ENCODE measurements at places on chromosomes 12 and 14.

- DNase-seq, result no peak
Measured at GRCh38 chr12:98678236-98678945, 33.3 kb downstream of the APAF1 start.

GRCh38 chr14:29900609-29901350 lies 26.9 kb downstream of the PRKD1 start:
- DNase-seq, result no peak

GRCh38 chr14:68723808-68724268 lies 69.0 kb downstream of the ZFP36L1 start:
- no peak for DNase-seq

DNA sequence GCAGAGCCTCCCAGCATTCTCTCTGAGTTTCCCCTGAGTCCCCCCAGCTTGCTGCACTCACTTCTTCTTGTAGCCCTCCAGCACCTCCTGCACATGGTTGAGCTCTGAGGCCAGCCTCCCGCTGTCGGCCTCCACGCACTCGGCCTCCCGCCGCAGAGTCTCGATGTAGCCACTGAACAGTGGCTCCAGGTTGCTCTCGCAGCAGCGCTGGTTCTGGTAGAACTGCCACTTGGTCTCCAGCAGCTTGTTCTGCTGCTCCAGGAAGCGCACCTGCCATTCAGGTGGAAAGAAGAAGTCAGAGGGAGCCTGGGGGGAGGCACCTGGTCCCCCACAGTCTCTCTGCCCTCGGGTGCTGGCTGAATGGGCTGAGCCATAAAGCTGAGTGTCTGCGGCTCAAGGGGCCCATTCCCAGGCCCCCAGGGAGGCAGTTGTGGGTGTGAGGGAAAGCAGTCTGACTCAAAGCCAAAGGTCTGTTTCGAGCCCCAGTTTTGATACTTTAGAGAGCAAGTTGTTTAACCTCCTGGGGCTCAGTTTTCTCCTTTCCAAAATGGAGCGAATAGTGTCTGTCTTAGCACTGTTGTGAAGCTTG lies 2.3 kb downstream of the KRT85 start:
- no peak for DNase-seq

DNA sequence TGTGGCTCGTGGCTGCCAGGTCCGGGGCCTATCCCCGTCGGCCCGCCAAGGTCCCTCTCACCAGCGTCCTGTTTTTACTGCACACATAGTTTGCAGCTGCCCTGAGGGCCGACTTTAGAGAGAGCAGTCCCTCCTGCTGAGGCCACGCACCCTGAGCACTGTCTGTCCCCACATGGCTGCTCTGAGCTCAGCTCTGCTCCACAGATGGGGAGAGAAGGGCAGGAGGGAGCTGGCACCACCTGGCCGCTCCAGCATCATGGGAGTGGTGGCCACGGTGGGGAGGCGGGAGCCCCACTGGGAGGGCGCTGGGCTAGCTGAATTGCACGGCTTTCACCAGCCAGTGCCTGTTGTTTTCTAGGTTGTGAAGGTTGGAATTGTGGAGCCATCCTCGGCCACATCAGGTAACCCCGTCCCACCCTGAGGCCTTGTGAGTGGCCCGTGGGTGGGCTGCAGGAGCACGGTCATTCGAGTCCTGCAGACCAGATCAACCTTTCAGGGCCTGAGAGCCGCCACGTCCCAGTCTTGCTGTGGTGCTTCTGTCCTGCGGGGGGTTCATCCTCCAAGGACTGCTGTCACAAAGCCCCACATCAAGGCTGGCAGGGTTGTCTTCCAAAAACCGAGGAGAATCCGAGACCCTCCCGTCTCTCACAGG lies 7.4 kb upstream of the TEX22 start:
- no peak for DNase-seq

GRCh38 chr12:22797701-22798100 lies 172.7 kb downstream of the ETNK1 start:
- DNase-seq, result no peak

DNA sequence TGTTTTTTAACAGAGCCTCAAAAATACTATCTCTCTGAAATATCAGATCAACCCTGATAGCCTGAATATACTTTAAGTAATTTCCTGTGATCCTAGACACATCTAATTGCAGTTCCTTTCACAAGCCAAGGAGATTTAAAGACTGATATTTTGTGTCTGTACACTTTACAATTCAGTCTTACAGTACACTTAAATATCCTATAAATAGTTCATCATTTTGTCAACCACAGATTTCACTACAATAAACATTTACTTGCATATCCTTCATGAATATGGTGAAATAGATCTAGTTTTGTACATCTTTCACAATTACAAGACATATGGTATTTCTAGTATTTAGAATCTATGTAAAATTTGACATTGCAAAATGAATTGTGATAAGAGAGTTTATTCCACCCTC lies 161.0 kb downstream of the PAX9 start:
- DNase-seq, result no peak

GRCh38 chr14:51333901-51334521 lies 94.0 kb downstream of the TMX1 start:
- DNase-seq, result no peak

- DNase-seq, result no peak
Measured at GRCh38 chr12:50614167-50614759, 109.5 kb downstream of the DIP2B start.

DNA sequence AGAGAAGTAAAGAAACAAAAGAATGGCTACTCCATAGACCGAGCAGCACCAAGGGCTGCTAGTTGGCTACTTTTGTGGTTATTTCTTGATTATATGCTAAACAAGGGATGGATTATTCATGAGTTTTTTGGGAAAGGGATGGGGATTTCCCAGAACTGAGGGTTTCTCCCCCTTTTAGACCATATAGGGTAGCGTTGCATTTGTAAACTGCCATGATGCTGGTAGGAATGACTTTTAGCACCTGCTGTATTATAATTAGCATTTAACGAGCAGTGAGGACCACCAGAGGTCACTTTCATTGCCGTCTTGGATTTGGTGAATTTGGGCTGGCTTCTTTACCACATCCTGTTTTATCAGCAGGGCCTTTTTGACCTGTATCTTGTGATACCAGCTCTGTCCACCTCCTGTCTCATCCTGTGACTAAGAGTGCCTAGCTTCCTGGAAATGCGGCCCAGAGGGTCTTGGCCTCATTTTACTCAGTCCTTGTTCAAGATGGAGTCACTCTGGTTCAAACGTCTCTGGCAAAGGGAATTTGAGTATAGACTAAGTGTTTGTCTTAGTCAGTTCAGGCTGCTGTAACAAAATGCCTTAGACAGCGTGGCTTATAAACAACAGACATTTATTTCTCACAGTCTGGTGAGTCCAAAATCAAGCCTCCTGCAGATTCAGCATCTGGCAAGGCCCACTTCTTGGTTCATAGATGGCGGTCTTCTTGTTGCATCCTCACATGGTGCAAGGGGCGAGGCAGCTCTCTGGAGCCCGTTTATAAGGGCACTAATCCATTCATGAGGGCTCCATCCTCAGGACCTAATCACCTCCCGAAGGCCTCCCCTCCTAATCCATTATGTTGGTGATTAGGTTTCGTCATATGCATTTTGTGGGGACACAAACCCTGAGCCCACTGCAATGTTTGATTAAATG lies 348.3 kb upstream of the SFSWAP start:
- no peak for DNase-seq

GRCh38 chr12:11688831-11689230 lies 39.4 kb downstream of the ETV6 start:
- no peak for DNase-seq

DNA sequence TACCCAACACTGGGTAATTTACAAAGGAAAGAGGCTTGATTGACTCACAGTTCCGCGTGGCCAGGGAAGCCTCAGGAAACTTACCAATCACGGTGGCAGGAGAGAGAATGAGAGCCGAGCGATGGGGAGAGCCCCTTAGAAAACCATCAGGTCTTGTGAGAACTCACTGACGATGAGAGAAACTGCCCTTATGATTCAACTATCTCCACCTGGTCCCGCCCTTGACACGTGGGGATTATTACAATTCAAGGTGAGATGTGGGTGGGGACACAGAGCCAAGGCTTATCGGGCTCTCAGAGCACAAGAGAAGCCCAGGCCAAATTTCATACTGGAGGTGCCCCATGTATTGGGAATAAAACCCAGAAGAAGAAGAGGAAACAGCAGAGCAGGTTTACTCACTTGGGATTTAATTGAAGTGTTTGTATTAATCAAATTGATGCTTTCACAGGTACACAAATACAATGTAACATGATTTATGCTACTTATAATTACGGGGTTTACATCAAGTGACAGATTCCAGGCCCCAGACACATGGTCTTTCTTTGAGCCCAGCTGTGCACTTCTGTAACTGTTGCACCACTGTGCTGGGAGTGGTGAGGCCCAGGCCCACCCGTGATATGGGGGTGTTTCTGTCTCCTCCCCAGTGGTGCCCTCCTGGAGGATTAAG lies 8.2 kb upstream of the CCDC85C start:
- DNase-seq, result no peak

DNA sequence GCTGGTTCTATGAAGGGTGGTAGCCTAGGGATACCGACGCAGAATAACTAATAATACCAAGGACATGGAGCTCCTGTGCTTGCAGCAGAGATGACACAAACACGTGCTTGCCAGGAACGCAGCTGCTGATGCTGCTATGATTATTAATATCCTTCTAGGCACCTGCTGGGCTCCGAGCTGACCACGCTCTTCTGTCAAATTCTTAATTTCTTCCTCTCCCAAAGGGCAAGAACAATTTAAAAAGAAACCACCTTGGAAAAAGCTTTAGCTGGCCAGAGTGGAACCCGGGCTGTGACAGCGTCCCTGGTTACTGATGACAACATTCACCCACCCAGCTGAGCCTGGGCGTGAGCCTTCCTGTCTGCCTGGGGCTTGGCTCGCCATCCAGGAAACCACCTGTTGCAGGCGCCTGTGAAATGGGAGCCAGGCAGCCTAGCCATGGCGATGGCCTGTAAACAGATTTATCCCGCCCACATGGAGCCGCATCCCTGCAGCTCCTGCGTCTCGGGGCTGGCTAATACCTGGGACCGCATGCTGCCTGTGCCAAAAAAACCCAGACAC lies 28.8 kb downstream of the CLMN start:
- no peak for DNase-seq

- no peak for DNase-seq
Measured at GRCh38 chr12:122979908-122980182, 636 bp upstream of the ARL6IP4 start.

DNA sequence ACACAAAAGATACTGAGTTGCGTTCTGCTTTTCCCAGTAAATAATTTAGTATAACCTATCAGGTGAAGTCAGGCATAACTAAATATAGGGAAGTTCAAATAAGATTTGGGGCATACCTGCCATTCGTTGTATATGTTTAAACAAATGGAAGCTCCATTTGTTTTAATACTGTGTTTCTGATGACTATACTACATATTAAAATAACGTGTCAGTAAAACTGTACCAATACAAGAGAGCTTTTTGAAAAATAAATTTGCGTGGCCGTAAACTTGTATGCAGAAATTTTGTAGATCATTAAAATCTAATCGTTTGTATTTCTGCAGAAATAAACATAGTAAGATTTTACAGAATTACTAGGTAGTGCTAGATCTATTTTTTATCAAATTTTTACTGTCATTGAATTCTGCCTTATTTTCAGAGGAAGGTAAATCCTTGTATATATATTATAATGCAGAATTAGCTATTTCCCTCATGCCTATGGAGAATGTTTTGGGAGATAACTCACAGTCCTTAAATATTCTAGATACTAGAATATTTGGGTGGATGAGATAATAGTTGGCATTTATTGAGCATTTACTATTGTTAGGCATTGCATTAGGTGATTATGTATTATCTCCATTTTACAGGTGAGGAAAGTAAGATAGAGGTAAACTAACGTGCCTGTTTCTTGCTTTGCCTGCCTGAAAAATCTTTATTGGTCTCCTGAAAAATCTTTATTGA lies 1.5 kb downstream of the SCFD1 start:
- no peak for DNase-seq

DNA sequence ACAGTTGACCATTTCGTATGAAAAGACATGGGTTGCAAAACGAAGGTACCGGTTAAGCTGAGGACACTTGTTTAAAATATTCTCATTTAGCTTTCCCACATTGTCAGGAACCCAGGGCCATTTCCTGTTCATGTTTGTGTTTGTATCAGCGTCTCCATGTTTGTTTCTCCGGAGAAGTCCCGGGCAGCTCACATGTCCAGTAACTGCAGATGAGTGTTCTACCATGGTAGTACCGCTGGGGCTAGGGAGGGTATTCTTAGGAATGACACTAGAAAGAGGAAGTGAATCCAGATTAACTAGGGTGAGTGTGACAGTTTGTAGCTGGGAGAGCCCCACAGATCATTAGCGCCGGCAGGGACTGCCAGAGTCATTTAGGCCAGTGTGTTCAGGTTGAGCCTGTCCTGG lies 50.0 kb upstream of the EVL start:
- no peak for DNase-seq

DNA sequence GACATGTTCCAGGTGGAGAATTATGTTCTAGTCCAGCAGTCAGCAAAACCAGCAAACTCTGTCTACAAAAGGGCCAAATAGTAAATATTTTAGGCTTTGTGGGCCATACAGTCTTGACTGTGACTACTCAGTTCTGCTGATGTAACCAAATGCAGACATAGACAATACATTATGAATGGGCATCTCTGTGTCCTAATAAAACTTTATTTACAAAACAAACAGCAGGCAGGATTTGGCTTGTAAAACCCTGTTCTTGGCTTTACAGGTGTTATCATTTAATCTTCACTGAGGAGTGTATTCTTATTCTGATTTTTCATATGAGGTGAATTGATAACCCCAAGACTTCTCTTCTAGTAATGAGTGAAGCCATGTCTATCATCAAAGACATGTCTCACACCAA lies 278.6 kb downstream of the DUSP6 start:
- DNase-seq, result no peak

GRCh38 chr14:70726651-70727375 lies 82.5 kb downstream of the MAP3K9 start:
- DNase-seq, result no peak

DNA sequence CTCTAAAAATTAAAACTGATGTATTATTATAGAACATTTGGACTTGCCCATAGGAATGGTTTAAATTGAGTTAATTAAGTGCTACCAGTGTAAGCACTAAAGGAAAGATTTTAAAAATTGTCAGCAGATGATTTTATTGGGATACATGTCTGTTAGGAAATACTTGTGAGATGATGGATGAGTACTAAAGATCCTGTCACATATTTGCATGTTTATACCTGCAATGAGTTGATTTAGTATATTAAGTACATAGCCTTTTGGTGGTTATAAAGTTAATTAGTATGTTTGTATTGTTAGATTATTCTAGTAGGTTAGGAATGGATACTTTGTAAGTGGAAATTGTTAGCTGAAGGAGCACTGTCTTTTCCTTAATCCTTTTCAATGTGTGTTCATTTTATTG lies 67.2 kb downstream of the CCDC91 start:
- no peak for DNase-seq

- no peak for DNase-seq
Measured at GRCh38 chr12:78328524-78328923, 497.8 kb downstream of the NAV3 start.

DNA sequence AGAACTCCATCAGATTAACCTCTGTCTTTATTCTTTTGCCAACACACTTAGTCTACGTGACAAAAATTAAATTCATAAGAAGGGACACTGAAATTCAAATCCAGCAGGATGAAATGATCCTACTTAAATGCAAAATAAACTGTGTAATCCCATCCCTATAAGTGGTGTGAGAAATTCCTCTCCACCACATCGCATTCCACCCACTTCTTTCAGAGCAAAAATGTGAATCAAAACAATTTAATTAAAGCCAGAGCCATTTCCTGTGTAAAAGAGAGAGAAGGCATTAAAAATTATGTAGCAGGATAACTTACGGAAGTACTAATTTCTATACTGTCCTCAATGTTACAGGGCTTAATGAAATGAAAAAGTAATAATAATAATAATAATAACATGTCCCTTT lies 844.3 kb downstream of the GALC start:
- no peak for DNase-seq
